Right lung (tissue), 10 donors: ENCODE measurements at places on chromosomes 12 and 14. TPM values are rescaled to one million over a fixed set of nuclear protein-coding genes. Genes with fewer than 3 reads are reported as not detected.

CDCA3 gene
- polyA plus RNA-seq = 27.3 TPM

DNA sequence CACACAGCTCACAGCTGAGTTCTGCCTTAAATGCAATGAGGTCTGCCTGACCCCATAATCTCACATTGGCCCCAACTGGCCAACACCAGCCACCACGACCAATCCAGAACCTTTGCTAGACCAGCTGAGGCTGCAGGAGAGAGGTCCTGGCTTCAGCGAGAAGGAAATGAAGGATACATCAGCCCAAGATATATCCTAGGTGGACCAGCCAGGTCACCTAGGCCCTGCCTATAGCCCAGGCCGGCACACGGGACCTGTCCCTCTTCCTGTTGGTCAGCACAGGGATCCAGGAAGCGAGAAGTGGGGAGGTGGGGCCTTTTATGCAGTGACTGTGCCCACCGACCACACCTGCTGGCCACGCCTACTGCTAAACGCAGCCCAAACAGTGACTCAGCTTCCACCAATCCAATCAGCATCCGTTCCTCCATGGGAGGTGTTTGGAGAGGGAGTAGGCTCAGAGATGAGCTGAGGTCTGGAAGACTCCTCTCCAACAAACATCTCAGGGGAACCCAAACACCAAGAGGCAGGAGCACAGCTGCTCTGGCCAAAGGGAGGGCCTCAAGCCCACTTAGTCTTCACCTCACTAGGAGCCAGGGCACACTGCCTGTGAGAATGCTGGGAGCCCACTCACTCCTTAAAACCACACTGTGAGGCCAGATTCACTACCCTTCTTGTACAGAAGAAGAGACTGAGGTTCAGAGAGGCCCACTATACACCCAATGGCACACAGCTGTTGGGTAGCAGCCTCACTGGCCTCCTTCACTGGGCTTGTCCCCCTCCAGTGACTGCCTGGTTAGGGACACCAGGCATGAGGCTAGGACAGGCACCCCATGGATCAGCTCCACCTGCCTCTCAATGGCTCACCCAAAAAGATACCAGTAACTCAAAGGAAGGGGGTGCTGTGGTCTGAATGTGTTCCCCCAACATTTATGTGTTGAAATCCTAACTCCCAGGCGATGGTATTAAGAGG lies 51.3 kb upstream of the PPP2R5C start:
- DNase-seq = no peak

DNA sequence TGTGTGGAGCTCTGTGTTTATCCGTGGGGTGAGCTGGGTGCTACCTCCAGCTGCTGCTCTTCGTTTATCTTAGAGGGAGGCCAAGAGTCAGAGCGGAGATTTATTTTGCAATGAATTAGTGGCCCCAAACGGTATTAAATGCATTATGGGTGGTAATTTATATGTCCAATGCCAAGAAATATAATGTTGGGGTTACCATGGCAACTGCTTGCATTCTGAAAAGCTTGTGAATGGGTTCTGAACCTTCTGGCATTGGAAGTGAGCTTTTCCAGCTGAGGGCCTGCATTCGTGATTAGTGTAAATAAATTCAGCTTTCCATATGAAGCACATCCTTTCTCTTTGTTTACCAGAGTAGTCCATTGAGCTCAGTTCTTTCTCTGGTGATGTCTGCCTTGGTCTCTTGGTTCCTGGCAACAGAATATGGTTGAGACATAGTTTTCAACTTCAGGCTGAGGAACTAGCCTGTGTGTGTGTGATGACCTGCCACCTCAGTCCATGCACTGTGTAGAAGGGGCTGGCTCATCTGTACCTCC lies 51.8 kb downstream of the TRAF3 start:
- peak; percentile 86 for DNase-seq

GRCh38 chr12:52207895-52208294 lies 16.1 kb upstream of the KRT80 start:
- no peak for DNase-seq

SNX6 gene
- 127 TPM for polyA plus RNA-seq

MGST1 gene
- 69.6 TPM for polyA plus RNA-seq

GRCh38 chr14:53999061-53999488 lies 42.5 kb upstream of the BMP4 start:
- DNase-seq = peak; percentile 29

PLA2G1B gene
- 0.89 TPM for polyA plus RNA-seq

GPRC5D gene
- 0.70 TPM for polyA plus RNA-seq

DNA sequence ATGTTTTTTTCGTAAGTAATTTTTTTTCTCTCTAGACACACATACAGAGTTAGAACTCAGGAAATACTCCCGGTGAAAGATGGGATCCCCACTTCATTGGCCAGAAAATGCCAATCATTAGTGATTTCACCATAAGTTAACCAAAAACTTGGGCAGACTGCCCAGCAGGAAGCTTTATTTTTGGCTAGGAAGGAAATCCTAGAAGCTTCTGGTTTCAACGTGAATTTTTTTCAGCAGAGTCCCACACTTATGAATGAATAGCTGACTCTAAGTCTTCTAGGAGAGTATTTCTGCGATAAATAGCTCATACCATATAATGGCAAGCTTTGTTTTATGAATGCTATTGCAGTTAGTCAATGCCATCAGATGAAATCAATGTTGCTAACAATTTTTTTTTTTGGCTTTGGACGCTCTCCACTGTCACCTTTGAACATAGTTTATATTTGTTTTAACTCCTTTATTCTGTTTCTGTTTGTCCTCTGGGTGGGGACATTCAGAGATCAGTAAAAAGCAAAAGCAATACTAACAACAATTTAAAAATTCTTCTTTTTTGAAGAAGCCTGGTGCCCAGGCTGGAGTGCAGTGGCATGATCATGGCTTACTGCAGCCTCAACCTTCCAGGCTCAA lies 9.5 kb downstream of the PPP1CC start:
- DNase-seq = no peak

DNA sequence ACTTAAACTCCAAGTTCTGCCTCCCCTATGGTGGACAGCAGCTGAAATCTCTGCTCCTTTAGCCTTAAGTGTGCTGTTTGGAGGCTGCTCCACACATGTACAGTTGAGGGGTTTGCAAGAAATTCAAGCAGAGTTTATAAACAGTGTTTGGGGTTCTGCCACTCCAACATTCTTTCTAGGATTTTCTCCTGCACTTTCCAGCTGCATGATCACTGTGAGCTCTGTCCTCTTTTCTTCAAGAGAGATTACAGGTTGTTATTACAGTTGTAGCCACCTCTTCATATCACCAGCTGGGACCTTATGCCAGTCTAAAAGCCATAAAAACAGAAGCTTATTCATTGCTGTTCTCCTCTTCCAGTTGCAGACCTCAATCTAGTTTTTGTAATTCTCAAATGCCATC lies 8.4 kb downstream of the ZBTB25 start:
- DNase-seq = no peak

DNA sequence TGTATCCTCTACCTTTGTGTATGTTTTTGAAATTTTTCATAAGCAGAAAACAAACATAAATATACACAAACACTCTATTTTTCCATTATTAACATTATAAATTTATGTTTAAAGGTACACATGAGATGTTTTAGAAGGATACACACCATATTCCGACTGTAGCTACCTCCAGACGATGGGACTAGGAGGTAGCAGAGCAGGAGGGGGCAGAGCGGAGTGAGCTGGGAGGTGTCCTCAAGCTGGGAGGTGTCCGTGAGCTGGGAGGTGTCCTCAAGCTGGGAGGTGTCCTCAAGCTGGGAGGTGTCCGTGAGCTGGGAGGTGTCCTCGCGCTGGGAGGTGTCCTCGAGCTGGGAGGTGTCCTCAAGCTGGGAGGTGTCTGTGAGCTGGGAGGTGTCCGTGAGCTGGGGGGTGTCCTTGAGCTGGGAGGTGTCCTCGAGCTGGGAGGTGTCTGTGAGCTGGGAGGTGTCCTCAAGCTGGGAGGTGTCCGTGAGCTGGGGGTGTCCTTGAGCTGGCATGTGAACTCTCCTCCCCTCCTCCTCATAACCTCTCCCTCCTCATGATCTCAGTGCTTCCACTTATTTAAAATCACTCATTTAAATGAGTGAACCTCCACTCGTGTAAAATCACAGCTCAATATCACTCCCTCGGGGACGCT lies 346.9 kb upstream of the SFSWAP start:
- DNase-seq = no peak

FAM181A gene
- polyA plus RNA-seq = 0.10 TPM

DNA sequence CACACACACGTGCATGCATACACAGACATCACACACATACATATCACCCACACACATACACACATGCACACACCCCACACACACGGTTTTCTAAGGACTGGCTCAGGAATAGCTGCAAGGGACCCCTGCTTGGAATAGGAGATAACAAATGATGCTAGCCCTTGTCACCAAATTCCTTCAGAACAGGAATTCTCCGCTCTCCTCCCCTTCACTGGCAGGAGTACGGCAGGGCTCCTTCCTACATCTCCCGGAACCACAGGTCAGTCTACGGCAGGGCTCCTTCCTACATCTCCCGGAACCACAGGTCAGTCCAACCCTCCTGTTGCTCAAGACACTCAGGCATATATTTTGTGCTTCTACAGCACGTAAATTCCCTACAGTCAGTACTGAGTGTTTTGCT lies 23.9 kb downstream of the PHLDA1 start:
- no peak for DNase-seq

TAS2R7 gene
- not detected for polyA plus RNA-seq
